ENCODE measurements at places on chromosomes 12 and 14. TPM values are rescaled to one million over a fixed set of nuclear protein-coding genes. Genes with fewer than 3 reads are reported as not detected.

Gene KRT6C
- total RNA-seq, result not detected

Gene NDRG2
- total RNA-seq, result 321 TPM

Gene PPP1R3E
- total RNA-seq, result 7.9 TPM

Gene KCNA1
- total RNA-seq, result not detected

Gene CCNK
- 29.2 TPM for total RNA-seq

Gene CAPZA3
- total RNA-seq, result not detected

Gene TMEM30B
- total RNA-seq, result 0.30 TPM

Gene TRHDE
- total RNA-seq, result 1.3 TPM

Gene BIN2
- 2.0 TPM for total RNA-seq

Gene AKAP5
- 0.16 TPM for total RNA-seq

Gene IGF1
- 10.9 TPM for total RNA-seq

Gene ITGB7
- total RNA-seq, result 0.76 TPM

Gene ANO2
- 19.5 TPM for total RNA-seq

DNA sequence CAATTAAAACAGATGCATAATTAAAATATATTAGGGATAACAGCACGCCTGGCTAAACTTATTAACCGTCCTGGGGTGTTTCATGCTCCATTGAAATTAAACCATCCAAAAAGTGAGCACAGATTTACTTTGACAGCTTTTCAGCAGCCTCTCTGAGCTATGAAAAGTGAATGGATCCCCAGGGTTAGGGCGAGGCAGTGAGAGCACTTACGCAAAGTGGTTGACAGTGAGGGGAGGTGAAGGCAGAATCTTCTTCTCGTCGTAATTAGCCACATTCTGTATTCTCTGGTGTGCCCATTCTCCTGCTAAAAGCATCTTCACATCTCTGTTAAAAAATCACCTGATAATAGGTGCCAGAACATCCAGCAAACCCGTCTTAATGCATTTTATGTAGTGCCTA lies 1.9 kb downstream of the TMTC2 start:
- no peak for DNase-seq

- no peak for DNase-seq
Observed at GRCh38 chr12:58504143-58504938, 416.0 kb downstream of the LRIG3 start.

DNA sequence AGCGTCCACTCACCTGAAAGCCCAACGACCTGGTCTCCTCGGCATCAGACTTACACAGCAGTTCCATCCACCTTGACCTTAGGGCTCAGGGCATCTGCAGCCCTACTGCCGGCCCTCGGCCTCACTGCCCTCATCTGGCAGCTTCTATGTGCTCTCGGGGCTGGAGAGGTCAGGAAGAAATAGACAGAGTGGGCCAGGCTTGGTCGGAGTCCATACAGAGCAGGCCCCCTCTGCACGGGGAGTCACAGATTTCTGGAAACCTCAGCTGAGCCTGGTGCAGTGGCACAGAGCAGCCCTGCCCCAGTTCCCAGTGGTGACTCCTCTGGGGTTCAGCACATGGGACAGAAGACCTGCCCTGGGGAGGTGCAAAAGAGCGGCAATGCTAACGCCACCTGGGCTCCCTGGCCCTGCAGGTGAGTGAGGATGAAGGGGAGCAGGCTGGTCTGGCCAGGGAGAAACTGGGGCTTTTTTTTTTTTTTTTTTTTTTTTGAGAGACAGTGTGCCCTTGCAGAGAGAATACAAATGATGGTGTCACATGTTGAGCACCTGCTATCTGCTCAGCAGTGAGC lies 190.1 kb upstream of the PRMT8 start:
- DNase-seq, result no peak

DNA sequence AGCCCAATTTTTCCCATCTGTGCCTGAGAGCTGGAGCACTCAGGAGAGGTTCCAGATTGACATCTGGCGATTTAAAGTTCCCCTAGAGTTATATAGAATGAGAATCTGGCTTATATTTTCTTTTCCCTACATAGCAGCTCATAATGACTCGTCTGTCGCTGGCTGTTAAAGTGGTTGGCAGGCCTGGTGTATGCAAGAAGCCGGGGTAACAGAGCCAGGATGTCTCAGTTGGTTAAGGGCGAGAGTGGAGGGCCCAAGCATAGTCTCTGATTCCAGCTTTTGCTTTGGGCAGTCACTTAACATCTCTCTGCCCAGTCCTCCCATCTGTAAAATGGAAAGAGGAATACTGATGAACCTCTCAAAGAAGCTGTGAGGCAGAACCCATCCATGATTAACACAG lies 751.6 kb downstream of the NOVA1 start:
- DNase-seq, result no peak

GRCh38 chr12:10276774-10277173 lies 30.9 kb upstream of the KLRD1 start:
- DNase-seq, result no peak

GRCh38 chr14:22429546-22430294 lies 159.3 kb downstream of the DAD1 start:
- no peak for DNase-seq

- no peak for DNase-seq
Observed at GRCh38 chr12:50971946-50972345, 19.6 kb downstream of the HIGD1C start.

DNA sequence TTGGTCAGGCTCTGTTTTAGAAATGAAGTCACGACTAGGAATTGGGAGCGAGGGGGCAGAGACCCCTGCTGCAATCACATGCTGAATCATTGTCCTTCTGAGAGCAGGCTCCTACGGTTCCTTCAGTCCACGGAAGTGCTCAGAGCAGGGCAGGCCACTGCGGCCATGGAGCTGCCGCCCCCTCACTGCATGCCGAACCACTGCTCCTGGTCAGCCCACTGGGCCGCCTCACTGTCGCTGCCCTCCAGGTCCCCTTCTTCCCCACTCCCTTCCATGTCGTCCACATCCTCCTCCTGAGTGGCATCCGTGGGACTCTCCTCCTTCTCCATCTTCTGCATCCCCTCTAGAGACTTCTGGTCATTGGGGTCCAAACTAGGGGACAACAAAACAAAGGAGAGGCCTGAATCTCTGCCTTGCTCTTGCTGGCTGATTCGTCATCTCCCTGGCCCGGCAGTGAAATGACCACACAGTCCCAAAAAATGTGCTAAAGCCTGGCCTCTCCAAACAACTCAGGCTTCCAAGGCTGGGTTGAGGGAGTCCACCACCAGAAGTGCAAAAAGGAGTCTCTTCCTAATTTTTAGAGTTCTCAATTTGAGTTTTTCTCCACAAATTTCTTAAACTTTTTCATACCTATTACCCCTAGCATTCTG lies 29.4 kb downstream of the ANAPC7 start:
- no peak for DNase-seq

DNA sequence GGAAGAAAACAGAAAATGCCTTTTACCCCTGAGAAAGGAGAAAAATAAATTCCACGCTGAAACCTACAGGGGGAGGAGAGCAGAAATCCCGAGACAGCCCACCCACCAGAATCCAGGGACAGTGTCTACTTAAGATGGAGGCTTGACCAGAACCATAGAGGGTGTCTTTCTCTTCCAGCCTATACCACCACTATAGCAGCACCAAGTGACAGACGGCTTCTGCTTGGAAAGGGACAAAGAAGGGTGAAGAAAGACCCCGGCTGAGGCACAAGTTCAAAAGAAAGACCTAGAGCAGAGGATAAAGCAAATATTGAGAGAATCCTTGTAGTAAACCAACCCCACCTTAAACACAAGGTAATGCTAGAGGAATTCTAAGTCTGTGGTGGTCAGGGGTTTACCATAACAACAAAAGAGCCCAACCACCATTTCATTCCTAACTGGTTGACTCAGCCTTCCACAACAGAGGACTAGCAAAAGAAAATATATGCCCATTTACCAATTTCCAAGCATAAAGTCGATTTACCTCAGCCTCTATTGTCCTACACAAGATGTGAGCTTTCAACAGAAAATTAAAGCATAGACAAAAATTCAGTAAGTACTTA lies 105.3 kb upstream of the FOXG1 start:
- no peak for DNase-seq

- DNase-seq, result no peak
Observed at GRCh38 chr12:27394676-27395075, 51.9 kb upstream of the SMCO2 start.

DNA sequence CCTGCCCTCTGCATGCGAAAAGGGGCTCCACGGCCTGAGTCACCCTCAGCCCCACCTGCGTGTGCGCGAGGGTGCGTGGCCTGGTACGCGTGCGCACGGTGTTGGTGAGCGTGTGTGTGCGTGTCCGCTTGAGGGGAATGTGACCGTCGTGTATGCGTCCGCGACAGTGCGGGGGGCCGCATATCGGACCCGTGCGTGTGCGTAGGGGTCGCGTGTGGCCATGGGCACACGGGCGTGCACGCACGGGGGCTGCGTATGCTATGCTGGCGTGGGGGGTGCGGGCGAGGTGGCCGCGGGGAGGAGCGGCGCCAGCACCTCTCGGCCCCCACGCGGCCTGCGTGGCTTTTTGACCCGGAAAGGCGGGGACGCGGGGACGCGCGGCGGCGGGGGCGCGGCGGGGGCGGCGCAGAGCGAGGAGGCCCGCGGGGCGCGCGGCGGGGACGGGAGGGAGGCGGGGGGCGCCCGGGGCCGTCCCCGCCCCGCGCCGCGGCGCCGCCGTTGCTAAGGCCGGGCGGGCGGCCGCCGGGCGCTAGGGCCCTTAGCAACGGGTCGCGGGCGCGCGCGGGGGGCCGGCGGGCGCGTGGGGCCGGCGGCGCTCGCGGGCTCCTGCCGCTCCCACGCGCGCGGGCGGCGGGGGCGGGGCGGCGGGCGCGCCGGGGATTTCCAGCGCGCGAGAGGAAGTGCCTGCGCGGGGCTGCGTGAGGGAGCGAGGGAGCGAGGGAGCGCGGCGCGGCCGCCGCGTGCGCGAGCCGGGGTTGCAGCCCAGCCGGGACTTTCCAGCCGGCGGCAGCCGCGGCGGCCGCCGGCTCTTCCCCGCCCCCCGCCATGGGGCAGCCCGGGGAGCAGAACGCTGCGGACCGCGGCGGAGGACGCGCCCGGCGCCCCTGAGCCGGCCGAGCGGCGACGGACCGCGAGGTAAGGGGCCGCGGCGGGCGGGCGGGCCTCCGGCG lies at the start of gene TRAF3:
TSS of gene TRAF3 (plus strand) at position 689 of the 950 bp plus-strand sequence. CDS start 92,753 bp downstream, outside the sequence.
- DNase-seq, result peak; percentile 90

GRCh38 chr12:107537464-107538119 lies 148.0 kb upstream of the PWP1 start:
- no peak for DNase-seq

DNA sequence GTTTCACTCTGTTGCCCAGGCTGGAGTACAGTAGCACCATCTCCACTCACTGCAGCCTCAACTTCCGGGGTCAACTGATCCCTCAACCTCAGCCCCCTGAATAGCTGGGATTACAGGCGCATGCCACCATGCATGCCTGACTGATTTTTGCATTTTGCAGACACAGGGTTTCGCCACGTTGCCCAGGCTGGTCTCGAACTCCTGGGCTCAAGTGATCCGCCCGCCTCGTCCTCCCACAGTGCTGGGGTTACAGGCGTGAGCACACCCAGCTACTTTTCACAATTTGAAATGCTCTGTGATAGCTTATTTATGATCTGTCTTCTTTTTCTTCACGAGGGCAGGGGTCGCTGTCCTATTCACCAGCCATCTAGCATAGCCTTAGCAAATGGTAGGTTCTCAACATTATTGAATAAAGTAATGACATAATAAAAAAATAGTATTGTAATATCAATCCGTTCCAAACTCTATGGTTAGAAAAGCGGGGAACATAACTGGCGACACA lies 477 bp upstream of the DDX47 start:
- no peak for DNase-seq

DNA sequence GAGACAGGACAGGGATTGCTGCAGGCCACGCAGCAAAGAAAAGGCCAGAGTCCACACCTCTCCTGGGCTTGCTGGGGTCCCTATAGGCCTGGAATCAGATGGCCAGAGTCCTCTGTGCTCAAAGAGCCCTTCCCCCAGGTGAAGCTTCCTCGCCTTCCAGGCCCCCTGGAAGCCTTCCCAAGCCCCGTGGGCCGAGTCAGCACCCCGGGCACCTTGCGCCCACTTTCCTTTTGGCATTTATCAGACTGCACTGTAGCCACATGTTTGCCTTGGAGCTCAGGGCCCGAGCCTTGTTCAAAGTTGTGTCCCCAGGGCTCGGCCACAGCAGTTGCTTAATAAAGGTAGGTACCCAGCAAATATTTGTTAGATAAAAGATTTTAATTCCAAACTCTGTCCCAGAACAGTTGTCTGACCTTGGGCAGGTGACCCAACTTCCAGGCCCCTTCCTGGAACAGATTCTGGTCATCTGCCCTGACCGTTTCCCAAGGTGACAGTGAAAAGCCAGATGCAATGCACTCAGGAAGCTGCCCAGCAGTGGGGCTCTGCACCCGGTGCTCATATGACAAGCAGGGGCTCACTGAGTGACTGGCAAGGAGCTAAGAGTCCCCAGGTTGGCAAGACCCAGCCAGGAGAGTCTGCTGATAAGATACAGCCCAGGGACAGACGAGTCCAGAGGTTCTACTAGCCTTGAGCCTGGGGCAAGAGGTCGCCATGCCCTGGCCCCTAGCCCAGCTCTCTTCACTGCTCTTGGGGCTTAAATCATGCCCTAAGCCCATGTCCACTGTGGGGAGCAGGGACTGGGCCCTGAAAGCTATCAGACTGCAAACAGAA lies 81.2 kb downstream of the PITPNM2 start:
- no peak for DNase-seq

- no peak for DNase-seq
Observed at GRCh38 chr14:53872681-53873089, 83.9 kb downstream of the BMP4 start.

DNA sequence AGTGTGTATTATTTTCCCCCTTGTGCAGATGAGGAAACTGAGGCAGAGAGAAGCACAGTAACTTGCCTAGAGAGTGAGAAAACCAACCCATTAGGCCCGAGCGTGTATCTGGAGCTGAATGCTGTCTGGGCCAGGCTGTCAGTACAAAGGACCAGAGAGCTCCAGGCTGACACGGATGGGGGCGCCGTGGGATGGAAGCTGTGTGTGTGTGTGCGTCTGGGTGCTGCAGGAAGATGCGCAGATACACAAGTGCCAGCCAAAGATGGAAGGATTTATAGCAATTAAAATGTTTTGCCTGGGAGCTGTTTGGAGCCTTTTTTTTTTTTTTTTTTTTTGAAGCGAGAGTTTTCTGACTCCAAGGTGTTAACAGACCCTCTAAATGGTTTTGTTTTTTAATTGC lies 53.7 kb upstream of the GPATCH2L start:
- DNase-seq, result no peak

DNA sequence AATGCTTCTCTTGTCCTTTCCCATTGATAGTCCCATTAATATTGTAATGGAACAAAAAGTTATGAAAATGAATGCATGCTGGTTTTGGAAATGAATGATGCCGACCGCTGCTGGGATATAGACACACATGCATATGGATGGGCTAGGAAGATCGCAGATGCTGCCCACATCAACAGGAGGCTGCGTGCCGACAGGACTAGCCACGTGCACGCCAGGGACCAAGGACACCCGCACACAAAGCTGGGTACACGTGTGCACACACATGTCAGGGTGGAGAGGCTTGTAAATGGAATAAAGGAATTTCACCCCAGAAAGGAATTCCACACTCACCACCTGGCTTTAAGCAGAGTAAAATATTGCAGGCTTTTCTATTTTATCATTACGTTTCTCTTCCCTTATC lies 153.8 kb upstream of the VASH1 start:
- DNase-seq, result no peak

GRCh38 chr12:42639556-42639955 lies 50.0 kb upstream of the PRICKLE1 start:
- DNase-seq, result no peak
